SJSA1 (cell line): ENCODE measurements at places on chromosomes 3 and 15.

DNA sequence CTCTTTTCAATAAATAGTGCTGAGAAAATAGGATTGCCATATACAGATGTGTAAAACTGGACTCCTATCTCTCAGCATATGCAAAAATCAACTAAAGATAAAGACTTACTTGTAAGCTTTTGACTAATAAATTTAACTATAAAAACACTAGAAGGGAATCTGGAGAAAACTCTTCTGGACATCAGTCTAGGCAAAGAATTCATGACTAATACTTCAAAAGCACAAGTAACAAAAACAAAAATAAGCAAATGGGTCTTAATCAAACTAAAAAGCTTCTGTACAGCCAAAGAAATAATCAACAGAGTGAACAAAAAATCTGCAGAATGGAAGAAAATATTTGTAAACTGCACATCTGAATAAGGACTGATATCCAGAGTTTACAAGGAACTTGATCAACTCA lies 1122.2 kb downstream of the TBL1XR1 start:
- DNase-seq: no peak

- no peak for DNase-seq
Observed at GRCh38 chr3:182729903-182730674, 63.2 kb upstream of the ATP11B start.

GRCh38 chr3:57451150-57451846 lies 92.8 kb downstream of the DNAH12 start:
- DNase-seq: no peak

- no peak for DNase-seq
Observed at GRCh38 chr3:134466331-134466730, 19.5 kb downstream of the ANAPC13 start.

- DNase-seq: no peak
Observed at GRCh38 chr3:187274977-187275338, 16.6 kb downstream of the MASP1 start.

DNA sequence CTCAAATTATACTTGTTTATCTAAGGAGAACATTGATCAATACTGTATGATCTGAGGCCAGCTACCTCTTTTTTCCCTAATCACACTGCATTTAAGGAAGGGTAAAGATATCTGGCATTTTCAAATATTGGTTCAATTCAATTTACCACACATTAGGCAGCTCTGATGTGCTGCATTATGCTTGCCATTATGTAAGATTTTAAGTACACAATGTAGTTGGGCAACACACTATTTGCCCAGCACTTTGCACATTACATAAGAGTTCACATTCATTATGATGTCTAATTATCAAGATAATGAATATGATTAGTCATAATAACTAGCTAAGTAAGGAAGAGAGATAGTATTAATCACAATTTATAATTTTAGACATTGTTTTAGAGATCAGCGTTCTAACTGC lies 196.3 kb downstream of the BCHE start:
- no peak for DNase-seq

DNA sequence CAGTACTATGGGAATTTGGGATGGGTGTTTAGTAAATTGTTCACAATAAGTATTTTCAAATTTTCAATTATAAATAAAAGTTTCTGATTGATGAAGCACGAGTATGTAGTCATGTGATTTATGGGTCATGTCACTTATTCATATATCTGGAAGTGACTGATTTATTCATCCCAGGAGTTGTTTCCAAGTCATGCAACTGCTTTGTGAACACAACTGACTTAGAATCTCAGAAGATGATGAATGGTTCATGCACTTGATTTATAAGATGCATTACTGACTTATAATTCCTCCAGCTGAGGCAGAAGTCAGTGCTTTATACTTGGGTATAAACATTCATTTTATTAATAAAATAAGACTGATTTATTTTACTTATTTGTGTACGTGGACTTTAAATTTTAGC lies 137.8 kb upstream of the CBLB start:
- no peak for DNase-seq

- DNase-seq: no peak
Observed at GRCh38 chr3:140546649-140547048, 131.2 kb upstream of the TRIM42 start.

- DNase-seq: no peak
Observed at GRCh38 chr3:154818676-154819255, 261.4 kb upstream of the MME start.
